ENCODE measurements at places on chromosomes 6 and 20.

DNA sequence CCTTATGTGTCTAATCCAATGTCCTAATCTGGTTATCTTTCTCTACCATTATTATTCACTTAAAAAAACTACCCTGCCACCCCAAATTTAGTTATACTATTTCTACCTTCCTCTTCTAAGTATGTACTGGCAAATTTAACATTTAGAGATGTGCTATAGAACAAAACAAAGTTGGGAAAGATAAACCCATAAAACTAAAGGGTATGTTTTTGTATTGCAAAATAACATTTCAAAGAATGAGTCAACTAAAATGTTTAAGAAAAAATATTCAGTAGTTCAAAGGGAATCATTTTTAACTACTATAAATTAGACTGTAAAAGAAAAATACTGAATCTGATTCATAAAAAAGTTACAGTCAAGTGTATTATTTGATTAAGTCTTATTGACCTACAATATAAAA is 103.0 kb downstream of the LMBRD1 start:
- no peak for DNase-seq

DNA sequence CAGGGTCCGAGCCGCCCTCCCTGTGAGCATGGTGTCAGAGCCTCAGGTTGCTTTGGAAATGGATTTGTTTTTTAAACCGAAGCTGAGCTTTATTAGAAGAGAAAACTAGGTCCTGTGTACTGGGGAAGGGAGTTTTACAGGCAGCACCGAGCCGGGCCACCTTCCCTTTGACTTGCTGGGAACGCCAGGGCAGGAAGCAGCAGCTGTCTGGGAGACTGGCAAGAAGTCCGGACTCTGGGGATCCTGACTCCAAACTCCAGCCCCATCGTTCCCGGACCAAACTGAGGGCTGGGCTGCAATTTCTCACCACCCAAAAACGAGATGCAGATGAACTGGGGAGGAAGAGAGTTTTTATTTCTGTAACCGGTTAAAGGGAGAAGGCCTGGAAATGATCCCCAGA is 214.9 kb upstream of the KCNG1 start:
- DNase-seq: no peak

DNA sequence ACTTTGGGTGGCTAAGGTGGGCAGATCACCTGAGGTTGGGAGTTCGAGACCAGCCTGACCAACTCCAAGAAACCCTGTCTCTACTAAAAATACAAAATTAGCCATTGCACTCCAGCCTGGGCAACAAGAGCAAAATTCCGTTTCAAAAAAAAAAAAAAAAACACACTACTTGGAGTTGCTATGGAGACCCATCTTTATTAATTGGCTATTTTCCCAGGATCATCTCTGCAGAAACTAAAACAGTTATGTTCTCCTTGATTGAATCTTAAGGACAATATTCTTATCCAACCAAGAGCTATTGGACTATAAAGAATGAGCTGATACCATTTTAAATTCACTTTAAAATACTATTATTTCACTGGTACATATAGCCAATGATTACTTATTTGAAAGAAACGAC is 14.7 kb downstream of the AKIRIN2 start:
- DNase-seq: no peak

- no peak for DNase-seq
Measured at GRCh38 chr6:139905404-139906052, 531.1 kb upstream of the CITED2 start.

DNA sequence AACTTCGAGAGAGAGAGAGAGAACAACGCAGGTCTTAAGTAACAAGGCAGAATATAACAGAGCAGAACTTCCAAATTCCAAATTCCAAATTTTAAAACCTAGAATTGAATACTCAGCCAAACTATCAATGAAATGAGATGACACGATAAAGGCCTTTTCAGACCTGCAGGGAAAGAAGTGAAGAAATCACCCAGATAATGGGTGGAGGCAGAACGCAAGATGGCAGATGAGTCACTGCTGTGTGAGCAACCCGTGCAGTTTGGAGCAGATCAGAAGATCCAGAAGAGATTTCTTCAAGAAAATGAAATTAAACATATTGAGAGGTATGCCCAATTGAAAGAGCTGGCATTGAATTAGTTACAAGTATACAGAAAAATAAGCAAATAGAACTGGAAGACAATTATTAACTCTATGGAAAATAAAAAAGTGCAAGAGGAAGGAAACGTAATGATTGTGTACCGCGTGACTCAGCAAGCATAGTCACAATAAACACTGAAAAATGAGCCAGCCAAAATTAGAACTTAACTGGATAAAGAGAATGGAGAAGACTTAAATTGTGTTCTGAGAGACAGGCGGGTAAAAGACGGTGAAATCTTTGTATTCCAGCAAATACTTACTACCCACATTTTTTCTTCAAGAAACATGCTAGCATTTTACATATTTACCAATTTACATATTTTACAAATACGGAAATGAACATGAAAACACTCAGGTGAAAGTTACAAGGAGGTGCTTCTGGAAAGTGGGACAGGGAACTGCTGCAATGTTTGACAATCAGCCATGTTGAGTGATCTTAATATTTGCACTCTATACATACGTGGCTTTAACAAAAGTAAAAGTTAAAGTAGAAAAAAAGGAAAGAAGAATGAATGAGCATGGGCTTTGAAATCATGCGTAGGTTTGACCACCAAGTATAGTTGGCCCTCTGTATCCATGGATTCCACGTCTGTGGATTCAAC is 87.9 kb upstream of the CDYL start:
- no peak for DNase-seq
